SK-N-SH (cell line): ENCODE measurements at places on chromosomes 16 and 17.

DNA sequence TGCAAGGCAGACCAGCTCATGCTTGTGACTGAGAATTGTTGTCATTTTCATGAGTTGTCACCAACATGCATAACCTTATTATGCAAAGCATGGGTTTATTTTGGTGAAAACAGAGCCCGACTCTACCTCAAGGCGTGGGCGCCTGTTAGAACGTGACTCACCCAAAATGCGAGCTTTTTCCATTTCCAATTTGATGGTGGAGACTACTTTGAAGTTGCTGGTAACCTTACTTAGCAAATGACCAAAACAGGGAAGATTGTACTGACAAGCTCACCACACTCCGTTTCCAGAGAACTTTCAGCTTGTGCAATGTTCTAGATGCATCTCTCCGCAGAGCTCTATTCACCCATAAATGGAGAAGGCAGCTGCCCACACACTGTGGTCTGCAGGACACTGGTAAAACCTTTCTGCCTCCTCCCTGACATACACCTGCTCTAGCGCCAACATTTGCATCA is 284.5 kb downstream of the MAF start:
- DNase-seq = no peak

DNA sequence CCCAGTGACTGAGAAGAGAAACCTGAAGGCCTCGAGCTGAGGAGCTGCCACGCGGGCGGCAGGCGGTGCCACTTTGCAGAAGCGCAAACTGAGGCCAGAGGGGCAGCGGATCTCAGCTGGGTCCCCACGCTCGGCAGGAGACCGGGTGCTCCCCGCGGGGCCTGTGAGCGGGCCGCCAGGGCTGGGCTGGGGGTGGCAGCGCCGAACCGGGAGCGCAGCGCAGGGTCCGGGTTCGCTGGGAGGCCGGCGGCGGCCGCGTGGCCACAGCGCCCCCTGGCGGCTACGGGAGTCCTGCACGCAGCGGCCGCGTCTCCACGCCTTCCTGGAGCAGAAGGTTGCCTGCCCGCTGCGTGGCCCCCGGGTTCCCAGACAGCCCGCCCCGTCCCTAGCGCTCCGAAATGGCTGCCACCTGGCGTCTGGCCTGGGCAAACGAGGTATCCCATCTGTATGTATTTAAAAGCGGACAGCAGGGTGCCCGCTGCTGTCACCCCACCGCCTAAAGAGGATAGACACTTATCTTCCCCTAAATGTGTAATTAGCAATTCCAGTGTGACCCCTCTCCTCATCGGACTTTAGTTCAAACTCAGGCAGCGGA is 96.1 kb upstream of the CDH5 start:
- peak; percentile 92 for DNase-seq

DNA sequence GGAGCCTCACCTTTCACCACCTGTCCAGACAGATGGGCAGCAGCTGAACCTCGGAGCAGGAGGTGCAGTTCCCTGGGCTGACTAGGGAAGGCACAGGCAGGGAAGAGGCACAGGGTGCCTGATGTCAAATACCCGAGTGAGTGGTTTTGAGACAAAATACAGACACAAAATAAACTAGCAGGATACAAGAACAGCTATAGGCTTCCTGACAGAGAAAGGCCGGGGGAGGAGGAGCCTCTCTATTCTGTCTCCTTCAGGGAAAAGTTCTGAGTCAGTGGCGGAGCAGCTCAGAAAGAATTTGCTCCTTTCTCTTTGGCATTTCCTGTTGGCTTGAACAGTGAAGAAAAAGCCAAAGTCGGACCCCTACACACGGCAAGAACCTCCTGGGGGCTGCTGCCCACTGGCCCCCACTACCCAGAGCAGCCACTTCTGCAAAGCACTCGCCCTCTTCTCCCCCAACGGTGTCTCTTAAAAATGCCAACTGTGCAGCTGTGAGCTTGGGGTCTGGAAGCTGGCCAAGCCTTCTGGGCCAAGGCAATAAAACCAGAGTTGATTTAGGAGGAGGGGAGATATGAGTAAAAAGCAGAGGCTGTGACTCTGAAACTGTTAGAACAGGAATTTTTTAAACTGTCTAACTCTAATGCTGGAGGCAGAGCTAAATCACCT is 14.4 kb upstream of the FAAP100 start:
- peak; percentile 70 for DNase-seq

DNA sequence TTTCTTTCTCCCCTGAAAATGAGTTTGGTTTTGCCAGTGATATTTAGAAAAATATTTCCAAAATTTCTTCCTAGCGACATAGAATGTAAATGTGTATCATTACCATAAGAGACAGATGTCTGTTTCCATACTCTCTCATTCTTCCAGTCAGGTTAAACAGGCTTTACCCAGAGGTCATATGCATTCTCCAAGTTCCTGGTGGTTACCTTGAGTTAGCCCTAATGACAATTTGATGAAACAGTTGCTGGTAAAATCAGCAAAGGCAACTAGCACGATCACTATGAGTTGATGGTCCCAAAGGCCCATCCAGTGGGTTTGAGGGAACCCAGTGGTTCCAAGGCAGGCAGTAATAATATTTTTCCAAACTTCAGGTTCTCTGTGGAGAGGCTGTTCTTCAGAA is 103.6 kb upstream of the TBX2 start:
- DNase-seq = no peak

DNA sequence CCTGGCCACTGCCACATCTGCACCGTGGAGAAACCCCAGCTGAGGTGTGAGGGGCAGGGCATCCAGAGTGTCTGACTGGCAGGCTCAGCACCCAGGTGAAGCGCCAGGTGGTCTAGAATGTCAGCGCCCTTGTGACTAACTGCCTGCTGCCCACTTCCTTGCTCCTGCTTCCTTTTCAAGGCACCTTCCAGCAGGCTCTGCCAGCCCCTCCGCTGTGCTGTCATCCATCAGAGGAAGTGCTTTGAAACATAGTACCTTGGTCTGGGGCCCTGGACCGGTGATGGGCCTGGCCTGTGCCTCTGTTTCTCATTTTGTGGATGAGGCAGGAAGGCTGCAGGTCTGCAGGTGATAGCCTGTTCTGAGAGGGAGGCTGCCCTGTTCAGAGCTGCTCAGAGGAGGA is 5.5 kb downstream of the SPNS2 start:
- DNase-seq = no peak

GRCh38 chr16:6363896-6364607 is 968.6 kb upstream of the RBFOX1 start:
- no peak for DNase-seq
